RWPE1 (cell line): ENCODE measurements at places on chromosomes 6 and 20.

GRCh38 chr20:8798505-8798904, 270.4 kb upstream of the PLCB4 start:
- DNase-seq: no peak

GRCh38 chr6:7761051-7761450, 35.2 kb downstream of the BMP6 start:
- no peak for DNase-seq

- DNase-seq: no peak
Observed at GRCh38 chr20:34946661-34947060, 8.9 kb downstream of the GSS start.

DNA sequence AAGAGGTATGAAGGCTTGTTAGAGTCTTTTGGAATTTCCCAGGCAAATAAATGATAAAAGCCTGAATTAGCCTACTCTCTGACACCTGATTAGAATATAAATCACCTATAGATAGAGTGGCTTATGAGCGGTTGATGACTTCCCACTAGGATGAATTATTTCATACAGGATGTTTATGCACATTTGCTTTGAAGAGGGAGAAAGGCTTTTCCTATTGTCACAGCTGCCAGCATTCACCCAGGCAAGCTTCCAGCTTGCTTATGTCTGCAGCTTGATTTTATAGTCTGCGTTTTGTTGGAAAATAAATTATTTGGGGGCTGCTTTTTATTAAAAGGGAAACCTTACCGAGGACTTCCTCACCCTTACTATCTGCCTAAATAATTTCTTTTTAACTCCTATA, 51.3 kb upstream of the EIF2S2 start:
- DNase-seq: no peak

GRCh38 chr20:51423810-51424209, 118.7 kb downstream of the NFATC2 start:
- no peak for DNase-seq

- no peak for DNase-seq
Observed at GRCh38 chr6:142462260-142462659, 160.5 kb downstream of the ADGRG6 start.

- no peak for DNase-seq
Observed at GRCh38 chr6:111329882-111330633, 153.0 kb downstream of the REV3L start.

DNA sequence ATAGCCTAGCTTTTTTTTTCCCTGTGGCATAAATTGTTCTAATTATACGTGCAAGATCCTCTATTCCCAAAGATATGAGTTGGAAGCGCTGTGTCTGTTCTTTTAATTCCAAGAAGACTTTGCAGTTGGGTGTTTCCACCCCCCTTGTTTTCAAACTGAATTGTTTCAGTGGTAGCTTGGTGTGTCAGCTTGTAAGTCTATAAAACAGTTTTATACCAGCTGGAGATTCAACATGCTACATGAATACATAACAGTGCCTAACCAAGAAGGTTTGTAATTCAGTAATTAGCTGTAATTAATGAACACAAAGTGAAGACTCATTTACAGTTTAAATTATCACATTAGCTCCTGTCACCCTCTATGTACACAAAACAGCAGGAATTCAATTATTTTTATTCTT, 154.0 kb downstream of the ZNF217 start:
- DNase-seq: no peak

- DNase-seq: no peak
Observed at GRCh38 chr6:22656706-22657351, 87.5 kb downstream of the HDGFL1 start.

DNA sequence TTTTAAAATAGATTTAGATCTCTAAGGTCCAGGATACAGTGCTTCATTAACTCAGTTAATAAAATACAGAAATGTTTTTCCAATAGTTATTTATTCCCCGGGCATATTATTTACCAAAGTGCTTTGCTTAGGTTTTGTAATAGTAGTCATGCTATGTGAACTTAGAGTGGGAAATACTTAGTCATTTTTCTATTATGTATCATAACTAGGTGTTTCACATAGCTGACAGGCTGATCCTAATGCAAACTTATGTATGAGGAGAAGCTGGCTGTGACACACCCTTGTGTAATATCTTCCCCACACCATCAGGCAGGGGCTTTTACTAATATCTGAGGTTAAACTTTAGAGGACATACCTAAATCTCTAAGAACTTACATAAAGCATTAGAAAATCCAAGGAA, 277.7 kb upstream of the RIMS1 start:
- DNase-seq: peak; percentile 63

DNA sequence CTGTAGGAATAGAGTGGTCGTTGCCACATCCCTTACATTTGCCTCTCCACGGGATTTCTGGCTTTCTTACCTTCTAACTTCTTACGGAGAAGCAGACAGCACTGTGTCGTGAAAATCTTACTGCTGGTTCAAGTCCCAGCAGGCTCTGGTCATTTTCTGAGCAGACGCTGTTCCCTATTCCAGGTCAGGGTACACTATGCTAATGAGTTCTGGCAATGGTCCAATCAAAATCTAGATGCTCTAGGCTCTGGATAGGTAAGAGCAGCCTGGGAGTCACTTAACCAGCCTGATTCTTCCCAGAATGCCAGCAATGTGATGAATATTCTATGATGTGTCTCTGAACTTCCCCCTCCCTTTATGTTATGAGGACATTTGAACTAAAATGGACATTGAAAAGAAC, at the start of gene GCM1:
Gene GCM1, minus strand, starts transcription at position 158 of the 400 bp plus-strand sequence. CDS start 3,209 bp downstream, outside the sequence.
- DNase-seq: no peak

- DNase-seq: no peak
Observed at GRCh38 chr6:89066940-89067646, 13.5 kb upstream of the PNRC1 start.

- no peak for DNase-seq
Observed at GRCh38 chr20:46951840-46952497, 57.3 kb downstream of the EYA2 start.

DNA sequence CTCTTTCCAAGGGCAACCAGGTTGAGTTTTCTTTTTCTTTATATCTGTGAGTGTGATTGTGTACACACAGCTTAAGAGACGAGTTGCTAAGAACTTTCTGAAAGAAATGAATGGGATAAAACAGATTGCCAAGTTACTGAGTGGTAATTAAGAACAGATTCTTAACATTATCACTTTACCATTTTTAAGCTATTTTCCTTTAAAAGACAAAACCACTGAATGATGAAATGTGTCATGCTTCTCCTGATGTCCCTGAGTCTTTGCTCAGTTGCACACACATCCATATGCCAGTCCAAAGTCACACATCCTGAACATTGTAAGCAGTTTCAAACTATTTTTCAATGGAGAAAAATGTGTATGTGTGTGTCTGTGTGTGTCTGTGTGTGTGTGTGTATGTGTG, 5.5 kb upstream of the DAAM2 start:
- no peak for DNase-seq

DNA sequence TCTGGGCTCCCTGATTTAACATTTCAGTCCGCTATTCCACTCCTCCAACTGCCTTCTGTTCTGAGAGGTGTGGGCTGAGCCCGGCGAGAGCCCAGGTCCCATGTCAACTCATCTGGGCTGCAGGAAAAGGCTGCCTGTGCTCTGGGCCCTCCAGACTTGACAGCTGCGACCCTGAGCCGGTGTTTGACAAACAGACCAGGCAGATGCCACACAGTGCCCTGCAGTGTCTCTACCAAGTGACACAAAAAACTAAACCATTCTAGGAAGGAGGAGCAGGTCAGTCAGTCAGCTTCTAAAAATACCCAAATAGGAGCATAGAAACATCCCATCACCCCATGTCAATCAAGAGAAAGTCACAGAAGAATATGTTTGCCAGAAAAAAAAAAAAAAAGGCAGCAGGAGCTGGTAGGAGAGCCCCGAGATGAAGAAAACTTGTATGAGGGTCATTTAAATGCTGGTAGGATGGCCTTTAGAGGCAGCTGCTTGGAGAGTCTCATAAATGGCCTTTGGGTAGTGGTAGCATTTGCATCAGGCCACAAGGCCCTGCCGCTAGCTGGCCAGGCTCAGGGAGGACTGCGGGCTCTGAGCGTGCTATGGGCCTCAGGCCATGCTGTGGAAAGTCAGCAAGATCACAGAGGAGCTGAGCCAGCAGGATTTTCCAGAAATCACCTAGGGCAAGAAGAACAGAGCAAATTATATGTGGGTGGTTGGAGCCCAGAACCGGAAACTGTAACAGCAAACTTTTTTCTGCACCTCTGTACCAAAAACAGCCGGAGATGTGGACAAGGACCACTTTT, 36.6 kb upstream of the GFOD1 start:
- DNase-seq: no peak

- no peak for DNase-seq
Observed at GRCh38 chr6:113699239-113699638, 157.9 kb upstream of the MARCKS start.

DNA sequence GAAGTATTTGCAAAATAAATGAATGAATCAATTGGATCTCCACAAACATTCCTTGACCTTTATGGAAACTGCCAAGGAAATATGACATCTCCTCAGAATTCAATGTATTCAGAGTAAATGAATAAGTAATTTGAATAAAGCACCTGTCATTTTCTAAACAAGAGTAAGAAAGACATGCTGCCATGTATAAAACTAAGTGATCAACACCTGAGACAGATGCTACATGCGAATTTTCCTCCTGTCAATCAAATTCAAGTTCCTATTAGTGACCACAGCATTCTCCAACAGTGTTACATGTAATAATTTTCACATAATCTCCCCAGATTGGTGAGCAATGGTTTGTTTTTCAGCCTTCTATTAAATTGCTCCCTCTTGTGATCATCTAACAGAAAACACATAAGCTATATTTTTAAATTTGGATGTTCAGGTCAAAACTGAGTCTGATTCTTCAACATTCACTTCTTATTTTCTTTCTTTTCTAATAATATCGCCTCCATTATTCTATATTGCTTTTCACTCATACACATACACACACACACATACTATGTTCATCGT, 163.2 kb upstream of the RNF217 start:
- peak; percentile 5 for DNase-seq

GRCh38 chr6:42889815-42890214, 10.4 kb downstream of the RPL7L1 start:
- DNase-seq: no peak

DNA sequence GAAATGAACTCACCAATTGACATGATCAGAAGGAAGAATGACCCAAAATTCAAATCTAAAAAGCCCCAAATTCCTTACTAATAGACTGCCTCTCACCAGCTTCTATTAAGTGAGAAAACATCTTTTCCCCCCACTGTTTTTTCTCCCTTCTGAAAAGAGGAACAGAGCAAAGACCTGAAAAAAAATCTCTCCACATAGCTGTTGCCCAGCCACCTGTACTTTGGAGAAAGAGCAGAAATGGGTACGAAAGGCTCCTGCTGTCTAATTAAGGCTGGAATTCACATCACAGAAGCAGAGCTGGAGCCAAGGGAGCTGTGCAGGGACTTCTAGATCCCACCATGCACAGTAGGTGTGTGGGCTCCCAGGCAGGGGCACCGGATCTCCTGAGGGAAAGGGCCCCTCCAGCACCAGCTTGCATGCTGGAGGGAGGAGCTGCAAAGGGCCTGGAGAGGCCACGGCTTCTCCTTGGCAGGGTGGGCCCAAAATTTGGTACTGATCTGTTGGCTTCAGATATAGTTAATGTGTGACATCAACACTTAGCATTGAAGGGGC, 73.2 kb upstream of the DUSP22 start:
- DNase-seq: no peak

GRCh38 chr6:137097526-137097925, 52.8 kb upstream of the IL20RA start:
- no peak for DNase-seq

DNA sequence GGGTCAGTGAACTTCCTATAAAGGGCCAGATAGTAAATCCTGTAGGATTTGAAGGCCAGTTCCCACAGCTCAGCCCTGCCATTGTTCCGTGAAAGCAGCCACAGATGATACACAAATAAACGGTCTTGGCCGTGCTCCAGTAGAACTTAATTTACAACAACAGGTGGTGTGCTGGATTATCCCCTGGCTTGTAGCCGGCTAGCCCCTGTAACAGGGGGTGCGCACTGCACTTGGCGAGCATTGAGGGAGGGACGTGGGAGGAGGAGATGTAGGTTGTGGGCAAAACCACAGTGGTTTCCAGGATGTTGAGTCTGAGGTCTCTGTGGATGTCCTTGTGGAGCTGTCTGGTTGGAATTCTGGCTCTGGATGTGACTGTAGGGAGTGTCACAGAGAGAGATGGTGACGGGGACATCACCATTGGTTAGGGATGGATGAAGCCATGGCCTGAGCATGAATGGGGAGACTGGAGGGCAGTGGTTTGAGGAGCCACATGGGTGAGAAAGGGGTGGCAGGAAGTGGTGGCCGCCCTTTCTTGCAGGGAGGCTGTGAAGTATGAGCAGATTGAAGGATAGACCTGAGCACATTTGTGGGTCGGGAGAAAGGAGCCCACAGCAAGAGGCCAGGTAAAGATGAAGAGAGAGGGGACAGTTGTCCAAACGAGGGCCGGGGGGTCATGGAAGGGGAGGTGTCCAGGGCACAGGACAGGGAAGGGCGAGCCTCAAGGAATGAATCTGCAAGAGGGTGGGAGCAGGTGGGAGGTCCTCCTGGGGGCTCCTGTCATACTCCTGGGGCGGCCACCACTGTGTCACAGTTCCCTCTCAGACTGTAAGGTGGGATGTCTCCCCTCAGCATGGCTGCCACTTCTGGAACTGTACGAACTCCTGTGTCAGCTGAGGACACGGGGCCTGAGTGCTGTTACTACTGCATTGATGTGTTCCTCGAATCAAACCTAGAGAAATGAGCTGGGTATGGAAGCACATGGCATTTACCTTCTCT, 53.6 kb downstream of the CDH26 start:
- DNase-seq: no peak

DNA sequence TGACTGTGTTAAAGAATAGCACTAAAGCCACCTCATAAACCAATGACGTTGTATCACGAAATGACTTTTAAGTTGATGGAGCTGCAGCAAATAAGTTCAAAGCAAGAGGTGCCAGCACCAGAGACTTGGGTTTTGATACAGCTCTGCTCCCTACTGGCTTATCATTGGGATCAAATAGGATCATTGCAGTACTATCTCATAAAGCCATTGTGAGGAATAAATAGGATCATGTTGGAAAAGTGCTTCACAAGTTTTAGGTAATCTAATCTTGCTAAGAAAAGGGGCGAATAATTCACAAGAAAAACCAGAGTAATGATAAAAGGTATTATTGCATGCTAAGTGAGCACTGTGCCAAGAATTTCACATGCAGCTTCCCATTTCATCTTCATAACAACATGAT, 10.4 kb upstream of the CEP85L start:
- no peak for DNase-seq

- no peak for DNase-seq
Observed at GRCh38 chr20:33894798-33895197, 83.7 kb downstream of the CHMP4B start.
